SK-N-MC (cell line): ENCODE measurements at places on chromosomes 3 and 15.

- DNase-seq = no peak
Measured at GRCh38 chr3:30421266-30421665, 185.1 kb upstream of the TGFBR2 start.

GRCh38 chr3:169886671-169887070 is 16.9 kb upstream of the LRRC31 start:
- no peak for DNase-seq

- no peak for DNase-seq
Measured at GRCh38 chr3:186128158-186128557, 19.3 kb upstream of the ETV5 start.

- no peak for DNase-seq
Measured at GRCh38 chr3:17013050-17013449, 128.3 kb downstream of the PLCL2 start.

- no peak for DNase-seq
Measured at GRCh38 chr3:55619046-55619808, 132.1 kb upstream of the WNT5A start.

GRCh38 chr15:89666184-89666857 is 11.1 kb upstream of the KIF7 start:
- no peak for DNase-seq

GRCh38 chr15:33358306-33358705 is 47.5 kb downstream of the RYR3 start:
- no peak for DNase-seq

DNA sequence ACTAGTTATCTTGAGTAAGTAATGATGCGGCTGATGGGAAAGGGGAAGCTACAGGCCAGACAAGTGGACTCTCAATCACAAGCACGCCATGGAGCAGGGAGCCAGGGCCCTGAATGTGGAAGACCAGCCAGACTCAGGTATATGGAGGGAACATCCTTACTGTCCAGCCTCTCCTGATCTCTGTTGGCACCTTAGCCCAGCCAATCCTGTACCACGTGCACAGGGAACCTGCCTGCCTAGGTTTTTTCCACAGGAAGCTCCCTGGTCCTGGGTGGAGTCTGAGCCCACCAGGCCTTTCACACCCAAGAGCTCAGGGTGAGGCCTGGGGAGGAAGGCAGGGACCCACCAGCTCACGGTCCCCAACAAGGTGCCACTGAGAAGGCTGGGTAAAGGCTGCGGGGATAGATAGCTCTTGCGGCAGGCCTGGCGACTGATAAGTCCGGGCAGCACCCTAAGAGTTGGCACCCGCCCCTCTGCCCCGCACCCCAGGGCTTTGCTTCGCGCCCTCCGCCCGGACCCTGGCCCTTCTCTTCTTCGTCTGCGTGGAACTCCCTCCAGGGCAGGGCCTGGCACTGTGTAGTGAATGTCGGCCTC is 933 bp upstream of the APEH start:
- DNase-seq = no peak

DNA sequence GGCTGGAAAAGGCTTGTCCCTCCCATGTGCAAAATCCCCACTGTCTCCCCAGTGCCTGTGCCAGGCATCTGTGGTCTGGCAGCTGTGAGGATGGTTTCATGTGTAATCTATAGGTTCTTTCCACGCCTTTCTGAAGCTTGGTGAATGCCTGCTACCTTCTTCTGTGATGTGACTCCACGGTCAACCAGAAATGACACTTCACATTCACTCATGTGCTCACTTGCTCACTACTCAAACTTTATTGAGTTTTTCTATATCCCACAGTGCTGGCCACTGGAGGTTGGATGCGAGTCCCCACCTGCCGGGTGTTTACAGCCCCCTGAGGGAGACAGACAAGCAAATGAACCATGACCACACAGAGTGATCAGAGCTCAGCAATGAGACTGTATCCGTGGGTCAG is 27.9 kb upstream of the TLE3 start:
- DNase-seq = no peak
